Endodermal cell (in vitro differentiated cells): ENCODE measurements at places on chromosomes 6 and 20. TPM values are rescaled to one million over a fixed set of nuclear protein-coding genes. Genes with fewer than 3 reads are reported as not detected.

DNA sequence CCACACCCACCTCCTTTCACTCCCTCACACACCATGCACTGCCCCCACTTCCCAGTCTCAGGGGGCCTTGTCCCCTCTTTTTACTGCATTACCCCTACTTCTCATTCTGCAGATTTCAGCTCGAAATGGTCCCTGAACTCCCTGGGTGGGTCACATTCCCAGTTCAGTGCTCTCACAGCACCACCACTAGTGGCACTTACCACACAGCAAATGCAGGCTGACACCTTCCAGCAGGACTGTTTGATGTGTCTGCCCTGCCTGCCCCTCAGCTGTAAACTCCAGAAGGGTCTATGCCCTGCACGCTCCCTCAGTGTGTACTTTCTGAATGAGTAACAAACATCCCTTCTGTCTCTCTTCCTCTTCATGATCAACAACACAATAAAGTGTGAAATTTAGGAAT, 4.0 kb downstream of the DYNLT1 start:
- H3K36me3 ChIP-seq: peaks cover 47% of the 10 kb centered on the region
- peak; percentile 45 for DNase-seq
- H3K27me3 ChIP-seq: no peaks in the 10 kb centered on the region
- H3K4me3 ChIP-seq: no peak overlapping the region
- H3K4me1 ChIP-seq: peaks cover 3% of the 10 kb centered on the region

- H3K4me3 ChIP-seq: no peak overlapping the region
- H3K27ac ChIP-seq: no peak overlapping the region
- no peaks in the 10 kb centered on the region for H3K4me1 ChIP-seq
These were observed 223.9 kb downstream of the TSHZ2 start for GRCh38 chr20:53195876-53196610.

Gene LRRC73
- 0.64 and 0.86 TPM in 2 replicates for total RNA-seq

DNA sequence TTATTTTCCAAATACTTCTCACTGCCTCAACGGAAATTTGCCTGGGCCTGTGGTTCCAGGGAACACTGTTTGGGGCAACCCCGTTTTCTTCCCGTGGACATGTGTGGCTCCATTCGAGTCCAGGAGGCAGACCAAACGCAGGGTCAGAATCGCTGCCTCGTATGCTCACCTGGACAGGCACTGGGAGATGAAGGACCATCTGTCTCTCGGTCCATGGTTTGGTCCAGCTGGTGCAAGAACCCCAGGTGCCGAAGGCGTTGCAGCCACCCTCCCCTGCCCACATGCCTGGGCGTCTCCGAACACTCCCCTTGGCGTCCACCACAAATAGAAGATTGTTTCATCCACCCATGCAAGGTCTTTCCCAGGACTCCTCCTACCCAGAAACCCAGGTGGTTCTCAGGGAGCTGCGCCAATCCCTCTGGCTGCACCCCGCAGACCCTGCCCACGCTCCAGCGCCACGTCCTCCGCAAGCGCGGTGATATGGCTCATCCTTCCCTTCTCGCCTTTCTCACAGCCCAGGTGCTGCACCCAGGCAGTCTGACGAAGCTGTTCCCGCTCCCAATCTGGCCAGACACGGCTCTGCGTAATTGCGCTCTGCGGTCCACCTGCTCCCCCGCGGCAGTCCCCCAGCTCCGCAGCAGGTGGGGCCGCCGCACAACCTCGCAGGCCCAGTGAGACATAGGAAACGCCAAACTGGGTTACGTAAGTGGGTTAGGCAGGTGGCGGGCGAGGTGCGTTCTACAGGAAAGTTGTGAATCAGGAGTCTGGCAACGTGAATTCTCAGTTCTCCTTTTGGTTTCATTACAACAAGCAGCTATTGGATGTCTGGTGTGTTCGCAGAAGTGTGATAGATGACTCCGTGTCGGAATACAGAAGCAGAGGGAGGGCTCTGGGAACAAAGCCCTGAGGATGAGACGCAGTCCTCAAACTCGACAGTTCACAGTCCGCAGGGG, 146.2 kb upstream of the ECI2 start:
- peak overlapping the region; percentile 8 for H3K27ac ChIP-seq
- DNase-seq: peak; percentile 78
- H3K36me3 ChIP-seq: no peaks in the 10 kb centered on the region

- H3K27ac ChIP-seq: no peak overlapping the region
- H3K27me3 ChIP-seq: no peaks in the 10 kb centered on the region
- H3K4me1 ChIP-seq: no peaks in the 10 kb centered on the region
- DNase-seq: no peak
- peaks cover 15% of the 10 kb centered on the region for H3K36me3 ChIP-seq
- no peak overlapping the region for H3K4me3 ChIP-seq
These were observed 39.2 kb upstream of the CHMP4B start for GRCh38 chr20:33771938-33772337.

Gene SNX9
- 28.0 to 34.3 TPM (median 33.0 TPM) in 3 replicates for total RNA-seq

DNA sequence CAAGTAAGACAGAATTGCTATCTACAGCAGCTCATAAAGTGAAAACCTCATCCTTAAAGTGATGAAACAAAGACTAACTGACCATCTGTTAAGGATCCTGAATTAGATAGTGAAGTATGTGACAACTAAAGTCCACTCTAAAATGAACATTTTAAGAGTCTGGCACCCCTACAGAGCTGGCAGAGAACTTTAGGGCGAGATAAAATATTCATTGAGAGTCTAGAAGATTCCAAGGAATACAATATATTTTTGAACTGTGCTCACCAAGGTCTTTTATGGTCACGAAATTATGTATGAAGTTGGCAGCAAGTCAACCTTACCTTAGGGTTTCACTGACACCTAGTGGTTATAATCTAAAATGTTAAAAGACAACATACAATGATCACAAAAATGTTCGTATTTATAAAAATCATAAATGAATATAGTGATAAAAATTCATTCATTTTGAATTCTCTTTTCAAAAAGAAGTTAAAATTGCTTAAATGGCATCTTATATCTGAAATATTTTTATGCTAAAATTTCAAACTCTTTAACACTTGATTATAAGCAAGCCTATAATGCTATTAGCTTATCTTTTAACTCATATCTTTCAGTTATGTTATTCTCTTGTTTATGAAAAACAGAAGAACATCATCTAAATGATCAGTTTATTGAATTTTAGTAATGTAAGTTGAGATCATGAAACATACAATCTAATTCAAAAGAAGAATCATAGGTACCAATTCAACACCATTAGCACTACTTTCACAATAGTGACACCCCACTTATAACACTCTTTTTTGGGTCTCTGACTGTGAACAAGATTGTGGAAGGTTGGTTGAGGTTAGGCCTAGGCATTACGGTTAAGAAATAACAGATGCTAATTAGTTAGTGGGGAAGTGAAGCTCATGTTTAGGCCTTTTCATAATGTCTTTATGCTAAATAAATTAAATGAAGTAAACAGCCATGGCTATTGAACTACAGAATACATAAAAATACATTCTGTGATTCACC, 27.5 kb downstream of the RSPH3 start:
- H3K4me1 ChIP-seq: peaks cover 2% of the 10 kb centered on the region
- no peak for DNase-seq
- H3K27me3 ChIP-seq: no peaks in the 10 kb centered on the region
- H3K4me3 ChIP-seq: no peak overlapping the region
- H3K36me3 ChIP-seq: no peaks in the 10 kb centered on the region

Gene CHRNA4
- total RNA-seq: 0.52 TPM in 1 of 3 replicates, not detected in the others

GRCh38 chr6:135250234-135250633, 69.1 kb downstream of the MYB start:
- H3K4me1 ChIP-seq: peaks cover 17% of the 10 kb centered on the region
- DNase-seq: no peak
- no peak overlapping the region for H3K27ac ChIP-seq
- peaks cover 46% of the 10 kb centered on the region for H3K27me3 ChIP-seq
- no peaks in the 10 kb centered on the region for H3K36me3 ChIP-seq

DNA sequence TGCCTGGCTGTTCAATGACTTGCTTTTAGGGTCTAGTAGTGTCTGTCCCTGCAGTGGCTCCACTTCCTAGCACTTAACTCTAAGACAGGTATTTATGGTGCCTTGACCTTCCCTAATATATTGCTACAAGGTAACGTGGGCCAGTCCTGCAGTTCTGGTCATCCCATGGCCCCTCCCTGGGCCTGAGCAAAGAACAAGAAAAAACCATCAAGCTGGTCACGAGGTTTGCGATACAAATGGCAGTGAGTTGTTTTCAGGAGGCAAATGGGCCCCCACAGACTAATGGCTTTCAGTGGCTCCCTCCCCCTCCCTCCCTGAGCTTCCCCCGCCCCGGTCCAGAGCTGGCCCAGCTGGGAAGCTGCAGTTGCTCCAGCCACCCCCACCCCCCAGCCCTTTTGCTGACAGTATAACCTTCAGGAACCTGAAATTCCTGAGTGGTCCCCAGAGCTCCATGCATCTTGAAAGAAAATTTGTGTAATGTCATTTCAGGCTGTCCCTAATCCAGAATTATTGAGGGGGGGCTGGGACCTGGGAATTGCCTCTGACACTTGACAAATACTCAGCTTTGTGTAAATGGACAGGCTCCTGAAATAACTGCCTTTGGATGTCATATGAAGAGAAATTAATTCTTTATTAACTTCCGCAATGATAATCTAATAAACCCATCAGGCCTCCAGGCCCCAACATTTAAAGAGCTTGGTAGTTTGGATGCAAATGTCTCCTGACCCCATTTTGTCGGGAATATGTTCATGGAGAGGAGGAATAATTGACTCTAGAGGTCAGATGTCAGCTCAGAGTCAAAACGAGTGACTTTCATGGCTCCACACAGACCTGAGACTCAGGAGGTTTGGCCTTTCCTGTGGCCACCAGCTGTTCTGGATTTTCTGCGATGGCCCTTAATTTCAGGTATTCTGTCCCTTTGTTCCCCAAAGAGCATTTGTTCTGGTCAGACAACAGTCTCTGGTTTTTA, 153.2 kb upstream of the TOP1 start:
- DNase-seq: no peak
- H3K27ac ChIP-seq: no peak overlapping the region
- no peaks in the 10 kb centered on the region for H3K4me1 ChIP-seq

- no peaks in the 10 kb centered on the region for H3K36me3 ChIP-seq
- no peak overlapping the region for H3K4me3 ChIP-seq
- DNase-seq: no peak
- H3K27me3 ChIP-seq: no peaks in the 10 kb centered on the region
These were observed 120.5 kb downstream of the SOD2 start for GRCh38 chr6:159572439-159573110.

DNA sequence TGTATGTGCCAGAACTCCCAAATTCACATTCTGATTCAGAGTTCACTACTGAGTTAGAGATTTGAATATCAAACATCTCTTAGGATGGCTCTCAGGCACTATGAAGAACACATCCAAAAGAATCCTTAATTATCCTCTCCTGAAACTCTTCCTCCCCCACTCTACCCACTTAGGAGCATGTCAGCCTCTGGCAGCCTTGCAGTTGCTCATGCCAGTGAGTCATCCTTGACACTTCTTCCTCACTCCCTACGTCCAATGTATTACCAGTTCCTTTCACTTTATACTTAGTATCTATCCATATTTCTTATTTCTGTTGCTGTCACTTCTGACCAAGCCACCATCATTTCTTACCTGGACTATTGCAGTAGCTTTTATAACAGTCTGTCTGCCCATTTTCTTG, 192.0 kb upstream of the IMPG1 start:
- no peak overlapping the region for H3K27ac ChIP-seq
- H3K4me1 ChIP-seq: no peaks in the 10 kb centered on the region
- no peaks in the 10 kb centered on the region for H3K27me3 ChIP-seq
- no peak overlapping the region for H3K4me3 ChIP-seq
- no peaks in the 10 kb centered on the region for H3K36me3 ChIP-seq
- DNase-seq: no peak

Gene PERP
- 85.4 to 99.0 TPM (median 93.1 TPM) in 3 replicates for total RNA-seq

Gene TFAP2B
- total RNA-seq: not detected in 2 replicates

DNA sequence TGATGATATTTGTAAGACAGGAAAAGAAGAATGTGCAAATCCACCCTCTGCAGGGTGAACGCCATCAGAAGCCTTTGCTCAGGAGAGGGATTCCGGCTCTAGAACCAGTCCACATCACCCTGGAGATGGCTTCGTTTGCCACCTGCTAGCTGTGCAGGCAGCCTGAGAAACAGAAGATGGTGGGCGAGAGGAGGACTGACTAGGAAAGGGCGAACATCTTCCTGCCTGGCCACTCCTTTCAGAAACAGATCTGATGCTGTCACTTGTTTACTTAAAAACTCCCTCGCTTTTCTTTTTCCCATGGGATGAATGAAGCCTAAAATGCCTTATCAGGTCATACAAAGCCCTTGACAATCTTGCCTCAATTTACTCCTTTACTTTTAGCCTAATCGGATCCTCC, 1.2 kb downstream of the PTPRA start:
- peaks cover 19% of the 10 kb centered on the region for H3K27me3 ChIP-seq
- H3K4me1 ChIP-seq: peaks cover 9% of the 10 kb centered on the region
- peak overlapping the region; percentile 96 for H3K4me3 ChIP-seq
- H3K36me3 ChIP-seq: no peaks in the 10 kb centered on the region

GRCh38 chr6:113587078-113587699, 270.0 kb upstream of the MARCKS start:
- H3K27ac ChIP-seq: peak overlapping the region; percentile 98
- peaks cover 2% of the 10 kb centered on the region for H3K4me1 ChIP-seq
- H3K4me3 ChIP-seq: no peak overlapping the region
- peak; percentile 69 for DNase-seq
- no peaks in the 10 kb centered on the region for H3K36me3 ChIP-seq

- no peak overlapping the region for H3K27ac ChIP-seq
- DNase-seq: no peak
- H3K4me3 ChIP-seq: no peak overlapping the region
- no peaks in the 10 kb centered on the region for H3K27me3 ChIP-seq
These were observed 46.1 kb downstream of the RALGAPA2 start for GRCh38 chr20:20666359-20666758.

DNA sequence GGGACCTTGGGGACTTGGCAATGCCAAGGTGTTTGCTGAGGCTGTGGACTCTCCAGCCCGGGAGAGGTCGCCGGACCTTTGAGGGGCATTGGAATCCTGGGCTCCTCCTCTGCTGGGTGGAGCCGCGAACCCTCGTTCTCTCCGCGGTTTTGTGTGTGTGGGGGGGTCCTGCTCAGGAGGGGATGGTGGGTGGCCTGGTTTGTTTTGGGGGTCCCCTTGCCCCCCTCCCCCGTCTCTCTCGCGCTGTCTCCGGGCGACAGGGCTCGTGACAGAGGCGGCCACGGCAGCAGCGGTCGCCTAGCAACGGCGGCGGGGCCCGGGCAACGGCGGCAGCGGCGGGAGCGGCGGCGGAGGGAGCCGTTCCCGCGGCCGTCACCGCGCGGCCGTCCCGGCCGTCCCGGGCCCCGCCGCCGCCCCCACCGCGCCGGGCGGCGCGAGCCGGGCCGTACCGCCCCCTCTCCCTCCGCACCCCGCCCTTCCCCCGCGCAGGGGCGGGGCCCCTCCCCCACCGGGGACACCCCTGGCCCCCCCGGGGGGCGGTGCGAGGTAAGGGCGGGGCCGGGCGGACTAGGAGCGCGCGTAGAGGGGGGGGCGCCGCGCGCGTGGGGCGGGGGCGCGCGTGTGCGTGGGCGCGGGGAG, 7.8 kb downstream of the SYNGAP1 start:
- peak; percentile 75 for DNase-seq
- peak overlapping the region; percentile 83 for H3K4me3 ChIP-seq
- H3K4me1 ChIP-seq: peaks cover 10% of the 10 kb centered on the region

- H3K27ac ChIP-seq: no peak overlapping the region
- H3K4me3 ChIP-seq: no peak overlapping the region
- no peaks in the 10 kb centered on the region for H3K27me3 ChIP-seq
These were observed 198.0 kb downstream of the SOX4 start for GRCh38 chr6:21791581-21791980.

- no peak for DNase-seq
- H3K4me1 ChIP-seq: no peaks in the 10 kb centered on the region
These were observed 40.1 kb downstream of the RNF217 start for GRCh38 chr6:125002406-125002741.
